Activated effector memory CD4-positive, alpha-beta T cell treated with Interleukin-2 at 50 U/mL for 16 hours (primary cell): ENCODE measurements at places on chromosomes 2 and 18.

GRCh38 chr2:240197462-240198139, 57.1 kb upstream of the OTOS start:
- DNase-seq: no peak

DNA sequence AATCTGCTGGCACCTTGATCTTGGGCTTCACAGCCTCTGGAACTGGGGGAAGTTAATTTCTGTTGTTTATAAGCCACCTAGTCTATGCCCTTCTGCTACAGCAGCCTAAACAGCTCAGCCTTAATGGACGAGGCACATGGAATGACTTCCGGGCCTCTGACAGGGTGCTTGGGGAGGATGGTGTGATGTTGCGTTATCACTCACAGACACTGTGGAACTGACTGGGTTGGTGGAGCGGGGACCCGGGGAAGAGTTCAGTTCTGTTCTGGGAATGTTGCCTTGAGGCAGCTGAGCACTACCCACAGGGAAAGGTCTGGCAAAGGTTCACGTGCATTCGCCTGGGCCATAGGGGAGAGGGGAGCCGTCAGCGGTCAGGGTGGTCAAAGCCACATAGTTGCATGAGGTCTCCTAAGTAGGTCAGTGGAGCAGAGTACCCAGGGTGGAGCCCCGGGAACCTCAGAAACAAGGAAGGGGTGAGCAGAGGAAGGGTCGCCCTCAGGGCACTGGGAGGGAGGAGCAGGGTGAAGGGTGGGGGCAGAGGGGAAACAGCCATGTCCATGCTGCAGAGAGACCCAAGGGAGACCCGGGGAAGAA, 36.2 kb downstream of the LRRFIP1 start:
- DNase-seq: no peak

GRCh38 chr2:79938648-79939047, 365.9 kb downstream of the LRRTM1 start:
- no peak for DNase-seq

GRCh38 chr2:161983866-161984265, 90.1 kb downstream of the DPP4 start:
- DNase-seq: no peak

GRCh38 chr2:51013079-51013932, 18.6 kb downstream of the NRXN1 start:
- no peak for DNase-seq

DNA sequence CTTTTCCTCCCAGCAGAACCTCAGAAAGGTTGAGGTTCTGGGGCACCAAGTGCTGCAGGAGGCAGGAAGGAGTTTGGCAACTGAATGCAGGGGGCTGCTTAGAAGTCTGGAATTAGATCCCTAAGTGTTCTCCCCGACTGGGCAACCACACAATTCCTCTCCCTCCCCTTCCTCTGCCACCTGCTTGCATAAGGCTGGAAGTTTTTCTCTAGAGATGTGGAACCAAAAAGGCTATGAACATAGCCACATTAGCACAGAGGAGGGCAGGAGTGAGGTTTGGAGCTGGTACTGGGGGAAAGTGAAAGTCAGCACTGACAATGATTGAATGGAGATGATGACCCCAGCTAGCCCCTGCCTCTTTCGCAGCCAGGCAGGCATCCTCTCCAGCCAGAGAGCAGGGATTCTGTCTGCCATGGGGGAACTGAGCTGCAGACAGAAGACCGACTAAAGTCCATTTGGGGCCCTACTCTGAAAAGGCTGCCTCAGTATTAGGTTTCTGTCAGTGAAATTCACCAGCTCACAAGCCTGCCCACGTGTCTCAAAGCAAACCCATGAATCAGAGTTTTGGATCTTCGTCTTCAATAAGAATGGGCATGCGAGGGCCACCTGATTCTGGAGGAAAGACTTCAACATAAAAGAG, 87.9 kb upstream of the ITGA6 start:
- DNase-seq: no peak

DNA sequence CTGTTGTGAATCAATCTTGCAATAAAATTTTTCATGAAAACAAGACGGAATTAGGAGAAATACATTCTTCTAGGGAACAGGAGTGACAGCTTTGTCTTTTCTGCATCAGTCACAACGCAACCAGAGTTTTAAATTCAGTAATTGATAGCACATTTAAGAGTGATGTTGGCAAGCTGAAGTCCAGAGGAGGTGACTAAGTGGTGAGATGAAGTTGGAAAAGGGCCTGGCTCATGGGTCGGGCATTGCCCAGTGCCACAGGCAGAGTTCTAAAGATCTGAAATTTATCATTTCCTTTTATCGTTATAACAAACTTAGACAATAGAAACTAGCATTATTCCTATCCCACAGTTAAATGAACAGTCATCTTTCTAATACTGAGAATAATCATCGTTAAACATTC, 764.6 kb upstream of the ZEB2 start:
- no peak for DNase-seq

DNA sequence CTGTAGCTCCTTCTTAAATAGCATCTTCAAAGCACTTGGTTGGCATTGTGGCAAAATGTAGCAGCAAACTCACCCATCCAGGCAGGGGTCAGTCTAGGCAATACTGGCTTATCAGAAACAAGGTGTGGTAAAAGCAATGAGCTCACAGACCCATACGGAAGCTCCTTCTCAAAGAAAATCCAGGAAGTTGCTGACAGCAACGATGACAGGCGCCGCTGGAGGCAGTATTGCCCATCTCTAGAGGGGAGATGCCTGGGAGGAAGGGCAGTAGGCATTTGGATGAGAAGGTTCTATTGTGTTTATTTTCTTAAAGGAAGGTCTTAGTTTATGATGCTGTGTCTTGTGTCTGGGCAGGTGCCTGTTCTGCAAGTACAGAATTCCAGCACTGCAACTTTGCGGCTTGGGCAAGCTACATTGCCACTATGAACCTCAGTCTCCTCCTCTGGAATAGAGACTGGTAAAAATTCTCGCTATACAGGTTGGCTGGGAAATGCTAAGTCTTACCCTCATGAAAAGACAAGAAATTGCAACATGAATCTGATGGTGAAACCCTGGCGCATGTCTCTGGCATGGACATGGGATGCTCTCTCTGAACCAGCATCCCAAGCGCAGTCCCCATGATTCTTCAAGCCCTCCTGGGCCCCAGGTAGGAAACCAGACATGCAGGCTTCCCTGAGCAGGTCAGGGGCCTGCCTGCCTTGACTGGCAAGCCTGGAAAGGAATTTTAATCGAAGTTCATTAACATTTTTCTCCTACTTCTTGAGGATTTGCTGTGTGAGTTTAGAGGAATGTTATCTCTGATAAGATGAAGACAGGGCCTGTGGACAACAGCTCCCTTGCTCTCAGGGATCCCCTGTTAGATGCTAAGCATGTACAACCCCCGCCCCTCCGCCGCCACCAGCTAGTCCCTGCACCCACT, 156.0 kb downstream of the TFCP2L1 start:
- DNase-seq: no peak

GRCh38 chr2:175168564-175168945, 552 bp upstream of the ATF2 start:
- DNase-seq: no peak

DNA sequence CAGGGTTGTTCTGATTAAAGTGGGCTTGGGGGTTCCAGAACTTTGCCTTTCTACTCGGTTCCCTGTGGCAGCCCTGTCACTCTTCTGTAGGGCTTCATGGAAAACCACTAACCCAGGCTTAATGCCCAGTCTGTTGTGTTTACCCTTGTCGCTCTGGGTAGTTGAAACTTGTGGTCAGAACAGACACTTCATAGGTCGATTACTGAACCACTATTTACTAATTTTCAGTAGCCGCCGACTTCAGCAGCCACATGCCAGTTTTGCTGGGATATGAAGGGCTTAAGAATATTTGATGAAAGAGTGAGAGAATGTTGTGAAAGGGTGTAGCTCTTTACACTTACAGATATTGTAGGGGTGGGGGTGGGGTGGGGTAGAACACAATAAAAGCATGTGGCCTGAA, 362.3 kb downstream of the RND3 start:
- DNase-seq: no peak

- no peak for DNase-seq
Observed at GRCh38 chr2:132589111-132589830, 80.7 kb downstream of the LYPD1 start.

DNA sequence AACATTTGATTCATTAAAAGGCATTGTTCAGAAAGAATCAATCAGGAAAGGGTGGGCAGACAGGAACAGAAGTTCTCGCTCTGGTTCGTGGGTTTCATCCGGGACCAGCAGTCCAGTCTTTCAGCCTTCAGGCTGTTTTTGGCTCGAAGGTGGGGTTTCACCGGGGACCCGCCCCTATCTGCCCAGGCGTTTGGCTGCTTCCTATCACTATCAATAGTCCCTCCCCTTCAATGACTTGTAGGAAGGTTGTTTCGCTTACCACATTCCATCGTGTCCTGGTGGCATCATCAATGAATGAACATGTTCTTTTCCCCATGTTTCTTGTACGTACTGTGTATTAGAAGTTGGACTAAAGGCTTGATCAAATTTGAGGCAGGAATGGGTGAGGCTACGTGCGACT, 130.3 kb downstream of the NEDD4L start:
- DNase-seq: no peak

GRCh38 chr2:28193630-28194403, 198.8 kb upstream of the FOSL2 start:
- DNase-seq: no peak

DNA sequence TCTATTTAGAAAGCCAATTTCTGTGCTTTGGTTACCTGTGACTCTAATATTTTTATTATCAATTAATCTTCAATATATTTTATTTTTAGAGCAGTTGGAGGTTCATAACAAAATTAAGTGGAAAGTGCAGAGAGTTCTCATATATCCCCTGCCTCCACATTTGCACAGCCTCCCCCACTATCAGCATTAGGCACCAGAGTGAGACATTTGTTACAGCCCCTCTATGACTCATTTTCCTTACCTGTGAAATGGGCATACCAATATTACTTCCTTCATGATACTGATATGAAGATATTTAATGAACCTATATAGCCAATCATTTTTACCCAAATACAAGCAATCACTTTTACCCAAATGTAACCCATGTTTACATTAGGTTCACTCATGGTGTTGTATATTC, 34.0 kb upstream of the CYTIP start:
- no peak for DNase-seq

GRCh38 chr2:51218047-51218446, 186.1 kb upstream of the NRXN1 start:
- DNase-seq: no peak

DNA sequence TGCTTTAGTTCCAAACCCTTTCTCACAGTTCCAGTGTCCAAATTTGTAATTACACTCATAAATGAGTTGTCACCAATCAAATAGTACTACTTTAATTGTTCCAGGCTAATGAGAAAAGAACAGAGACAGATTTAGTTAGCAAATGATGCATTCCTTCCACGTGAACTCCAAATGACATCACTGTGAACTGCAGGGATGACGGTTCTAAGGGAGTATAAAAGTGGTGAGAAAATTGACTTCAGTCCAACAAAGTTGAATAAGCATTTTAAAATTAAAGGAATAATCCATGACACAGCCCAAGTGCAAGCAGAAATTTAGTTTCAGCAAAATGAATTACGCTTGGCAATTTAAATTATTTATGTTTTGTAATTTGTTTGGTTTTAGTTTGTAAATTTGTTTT, 102.0 kb upstream of the LRATD1 start:
- DNase-seq: no peak

DNA sequence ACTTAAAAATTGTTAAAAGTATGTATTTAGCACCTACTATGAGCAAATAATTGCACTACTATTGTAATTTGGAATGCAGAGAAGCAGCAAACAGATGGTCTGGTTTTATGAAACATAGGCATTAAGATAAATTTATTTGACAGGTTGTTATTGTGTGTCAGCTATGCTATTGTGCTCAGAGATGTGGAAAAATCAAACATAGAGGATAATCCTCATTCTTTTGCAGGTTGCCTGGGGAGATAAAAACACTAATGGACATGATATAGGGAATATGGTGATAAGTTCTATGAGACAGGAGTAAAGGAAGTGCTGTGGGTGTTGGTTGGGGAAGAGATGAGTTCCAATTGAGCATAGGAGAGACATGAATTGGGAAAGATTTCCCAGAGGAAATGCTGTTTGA, 71.3 kb downstream of the PPP1R1C start:
- DNase-seq: no peak

DNA sequence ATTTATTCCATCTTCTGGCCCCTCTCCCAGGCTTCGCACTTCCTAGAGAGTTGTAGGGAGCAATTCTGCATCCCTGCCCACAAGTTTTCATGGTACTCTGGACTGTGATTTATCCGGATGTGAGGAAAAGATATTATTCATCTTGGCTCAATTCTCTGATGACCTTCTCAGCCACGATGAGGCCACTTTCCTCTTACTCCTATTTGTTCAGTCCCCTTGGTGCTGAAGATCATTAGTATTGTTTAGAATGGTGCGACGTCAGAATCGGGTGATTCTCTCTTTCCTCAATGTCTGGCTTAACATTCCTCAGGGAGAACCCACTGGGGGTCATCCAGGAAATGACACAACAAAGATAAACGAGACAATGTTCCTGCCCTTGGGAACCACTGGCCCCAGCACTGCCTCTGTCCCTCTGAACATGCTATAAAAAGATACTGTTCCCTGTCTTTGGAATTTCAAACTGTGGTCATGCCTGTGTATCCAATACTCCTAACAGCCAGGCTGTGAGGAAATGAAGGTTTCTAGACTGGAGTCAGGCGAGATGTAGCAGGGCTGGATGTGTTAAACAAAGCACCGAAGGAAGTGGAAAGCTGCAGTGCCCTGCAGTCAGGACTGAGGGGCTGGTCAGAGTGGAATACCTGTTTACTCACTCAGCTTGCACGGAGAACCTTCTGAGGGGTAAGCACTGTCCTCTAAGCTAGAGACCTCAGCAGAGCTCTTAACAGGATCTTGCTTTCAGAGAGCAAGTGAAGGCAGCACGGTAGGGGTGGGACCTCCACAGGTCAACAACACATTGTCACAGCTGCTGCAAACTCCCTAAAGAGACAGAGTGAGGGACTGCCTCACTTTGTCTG, 12.9 kb upstream of the GLI2 start:
- DNase-seq: no peak

DNA sequence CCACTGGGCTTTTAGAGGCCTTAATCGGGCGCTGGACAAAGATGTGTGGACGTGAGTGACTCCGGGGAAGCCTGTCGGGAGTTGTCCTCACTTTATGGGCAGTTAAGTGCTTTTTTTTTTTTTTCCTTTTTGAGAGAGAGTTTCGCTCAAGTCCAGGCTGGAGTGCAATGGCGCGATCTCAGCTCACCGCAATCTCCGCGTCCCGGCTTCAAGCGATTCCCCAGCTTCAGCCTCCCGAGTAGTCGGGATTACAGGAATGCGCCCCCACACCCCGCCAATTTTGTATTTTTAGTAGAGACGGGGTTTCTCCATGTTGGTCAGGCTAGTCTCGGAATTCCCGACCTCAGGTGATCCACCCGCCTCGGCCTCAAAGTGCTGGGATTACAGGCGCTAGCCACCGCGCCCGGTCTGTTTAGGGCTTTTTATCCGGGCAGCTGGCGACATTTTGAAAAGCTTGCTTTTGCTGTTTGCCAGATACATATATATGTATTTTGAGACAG, 1.5 kb downstream of the MSH6 start:
- DNase-seq: no peak

GRCh38 chr2:4465671-4466070, 762.3 kb downstream of the DCDC2C start:
- no peak for DNase-seq

- no peak for DNase-seq
Observed at GRCh38 chr2:98294711-98295110, 51.5 kb upstream of the CNGA3 start.
